ENCODE measurements at places on chromosomes 3 and 15.

GRCh38 chr3:17935222-17935621 lies 192.8 kb upstream of the TBC1D5 start:
- DNase-seq = no peak

DNA sequence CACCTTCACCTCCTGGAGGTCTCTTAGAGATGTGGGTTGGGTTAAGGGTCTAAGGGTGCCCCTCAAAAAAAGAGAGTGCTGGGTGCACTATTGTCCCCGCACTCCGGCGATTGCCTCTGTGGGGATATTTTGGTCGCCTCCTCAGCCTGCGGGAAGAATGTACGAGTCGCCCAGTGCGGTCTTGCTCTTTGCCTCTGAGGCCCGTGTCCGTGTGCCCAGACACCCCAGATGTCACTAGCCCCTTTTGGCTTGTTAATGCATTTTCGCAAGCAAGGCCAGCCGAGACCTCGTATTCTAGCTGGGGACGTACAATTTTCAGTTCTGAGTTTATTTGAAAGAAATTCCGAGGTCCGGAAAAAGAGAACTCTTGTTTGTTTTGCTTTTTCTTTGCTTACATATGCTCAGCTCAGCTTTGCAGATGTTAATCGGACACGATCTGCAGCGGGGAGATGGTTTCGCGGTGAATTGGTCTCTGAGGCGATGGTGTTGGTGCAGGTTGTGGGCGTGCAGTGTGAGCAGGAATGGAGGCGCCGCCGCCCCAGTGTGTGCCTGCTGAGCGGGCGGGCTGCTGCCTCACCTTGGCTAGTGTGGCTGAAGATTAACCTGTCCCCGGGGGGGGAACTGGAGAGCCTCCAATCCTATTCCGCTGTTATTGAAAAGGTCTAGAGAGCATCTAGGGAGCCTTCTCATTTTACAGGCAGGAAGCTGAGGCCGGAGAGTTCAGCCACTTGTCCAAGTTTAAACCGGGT lies 1.4 kb downstream of the ST6GAL1 start:
- DNase-seq = peak; percentile 39

DNA sequence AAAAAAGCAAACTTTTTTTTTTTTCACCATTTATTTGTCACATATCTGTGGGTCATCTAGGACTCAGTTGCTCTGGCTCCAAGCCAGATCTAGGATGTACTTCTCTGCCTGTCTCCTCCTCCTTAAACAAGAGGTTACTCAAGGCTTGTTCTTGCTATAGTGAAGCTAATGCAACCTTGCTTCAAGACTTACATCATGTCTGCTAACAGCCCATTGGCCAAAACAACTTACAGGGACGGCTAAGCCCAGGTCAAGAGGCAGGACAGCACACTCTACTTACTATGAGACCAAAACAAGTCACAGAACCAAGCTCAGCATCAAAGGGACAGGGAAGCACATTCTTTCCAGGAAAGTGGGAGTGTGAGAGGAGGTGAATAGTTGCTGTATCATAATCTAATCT lies 123.8 kb upstream of the BNIP2 start:
- DNase-seq = no peak

GRCh38 chr3:193743702-193744047 lies 150.7 kb downstream of the OPA1 start:
- no peak for DNase-seq

- DNase-seq = no peak
Observed at GRCh38 chr15:91465696-91466095, 365.6 kb downstream of the SV2B start.

DNA sequence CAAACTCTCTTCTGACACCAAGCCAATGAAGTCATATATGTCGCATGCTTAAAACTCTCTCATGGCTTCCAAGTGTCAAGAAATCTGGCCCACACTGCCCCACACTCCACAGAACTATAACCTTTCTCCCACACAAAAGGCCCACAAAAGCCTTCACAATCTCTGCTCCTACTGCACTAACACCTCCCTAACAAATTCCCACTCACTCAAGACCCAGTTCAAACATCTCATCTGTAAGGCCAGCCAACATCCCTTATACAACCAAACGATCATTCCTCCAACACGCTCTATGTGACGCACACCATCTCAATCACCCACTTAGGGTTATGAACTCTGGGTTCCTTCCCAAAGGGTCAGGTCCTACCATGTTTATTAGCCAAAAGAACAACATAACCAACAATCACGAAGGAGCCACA lies 13.5 kb downstream of the TBC1D2B start:
- no peak for DNase-seq

DNA sequence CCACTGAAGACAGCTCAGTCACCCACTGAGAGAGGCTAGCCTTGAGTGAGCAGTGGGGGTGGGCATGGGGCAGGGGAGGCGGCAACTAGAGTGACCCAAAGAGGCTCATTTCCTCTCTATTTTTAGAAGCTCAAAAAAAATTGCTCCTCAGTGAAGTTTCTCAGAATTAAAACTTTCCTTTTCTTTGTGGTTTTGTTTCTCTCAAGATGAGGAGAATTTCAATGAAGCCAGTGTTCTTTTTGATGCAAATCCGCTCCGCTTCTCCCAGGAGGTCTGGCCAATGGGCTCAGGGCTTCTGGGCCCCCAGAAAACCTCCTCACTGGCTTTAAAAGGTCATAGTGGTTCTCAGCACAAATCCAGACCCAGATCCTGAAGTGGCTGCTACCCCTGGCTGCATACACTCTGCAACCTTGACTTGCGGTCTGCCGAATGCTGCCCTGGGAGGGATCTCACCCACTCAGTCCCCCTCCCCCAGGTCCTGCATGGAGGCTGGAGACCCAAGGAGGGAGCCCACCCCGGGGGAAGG lies at the start of gene ACSBG1:
Gene ACSBG1, minus strand, starts transcription at position 51 of the 526 bp plus-strand sequence. CDS start 64 bp downstream, outside the sequence.
- no peak for DNase-seq

DNA sequence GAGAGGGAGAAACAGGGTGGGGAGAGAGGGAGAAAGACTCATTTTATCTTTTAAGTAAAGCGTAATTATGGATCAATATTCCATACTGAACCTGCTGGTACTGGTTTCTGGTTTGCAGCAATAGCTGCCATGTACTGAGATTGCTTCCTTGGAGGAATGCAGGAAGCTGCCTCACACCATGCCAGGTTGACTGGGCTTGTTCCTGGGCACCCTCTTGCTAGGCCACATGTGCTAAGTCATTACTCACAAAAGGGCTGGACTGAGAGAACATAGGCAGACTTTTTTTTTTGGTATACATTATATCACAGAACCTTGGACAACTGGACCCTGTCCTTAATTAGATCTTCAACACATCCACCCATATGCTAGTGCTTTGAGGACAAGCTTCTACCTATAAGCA lies 193.4 kb downstream of the ZNF621 start:
- no peak for DNase-seq

DNA sequence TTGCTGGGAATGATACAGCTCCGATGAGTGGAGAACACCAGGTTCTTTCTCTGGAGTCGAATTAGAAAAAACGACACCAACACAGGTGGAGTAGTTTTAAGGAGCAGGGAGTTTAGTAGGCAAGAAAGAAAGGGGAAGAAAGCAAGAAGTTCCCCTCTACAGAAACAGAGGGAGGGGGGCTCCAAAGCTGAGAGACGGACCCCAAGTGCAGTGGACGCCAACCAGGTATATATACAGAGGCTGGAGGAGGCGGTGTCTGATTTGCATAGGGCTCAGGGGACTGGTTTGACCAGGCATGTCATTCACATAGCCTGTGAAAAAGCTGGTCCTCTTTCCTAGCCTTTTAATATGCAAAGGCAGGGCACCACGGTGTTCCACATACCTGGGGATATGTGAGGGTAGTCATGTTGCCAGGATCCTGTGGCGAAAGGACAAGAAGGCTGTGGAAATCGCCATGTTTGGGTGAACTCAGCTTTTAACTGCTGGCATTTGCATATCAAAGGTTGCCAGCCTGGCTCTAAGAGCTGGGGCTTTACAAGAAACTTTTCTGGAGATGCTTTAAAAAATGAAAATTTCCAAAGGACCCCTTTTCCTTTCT lies 887.4 kb upstream of the EPHA6 start:
- no peak for DNase-seq

GRCh38 chr3:123445702-123446101 lies 3.2 kb downstream of the ADCY5 start:
- no peak for DNase-seq

DNA sequence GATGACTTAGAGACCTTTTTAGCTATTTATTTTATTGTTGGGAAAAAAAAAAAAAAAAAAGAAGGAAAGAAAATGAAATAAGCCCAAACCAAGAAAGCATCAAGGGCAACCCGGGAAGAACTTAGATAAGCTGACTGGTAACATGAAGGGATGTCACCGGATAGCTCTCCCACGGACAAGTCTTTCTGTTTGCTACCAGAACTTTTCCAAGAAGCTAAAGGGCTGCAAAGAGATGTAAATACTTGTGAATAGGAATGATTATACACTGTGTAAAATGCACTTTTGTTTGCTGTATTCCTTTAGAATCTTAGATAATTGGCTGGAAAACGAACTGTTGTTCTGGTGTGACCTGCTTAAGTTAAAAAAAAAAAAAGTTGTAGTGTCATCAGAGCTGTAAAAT lies 2.8 kb downstream of the FOXB1 start:
- DNase-seq = no peak

GRCh38 chr3:197428117-197428801 lies 127.5 kb downstream of the BDH1 start:
- no peak for DNase-seq

DNA sequence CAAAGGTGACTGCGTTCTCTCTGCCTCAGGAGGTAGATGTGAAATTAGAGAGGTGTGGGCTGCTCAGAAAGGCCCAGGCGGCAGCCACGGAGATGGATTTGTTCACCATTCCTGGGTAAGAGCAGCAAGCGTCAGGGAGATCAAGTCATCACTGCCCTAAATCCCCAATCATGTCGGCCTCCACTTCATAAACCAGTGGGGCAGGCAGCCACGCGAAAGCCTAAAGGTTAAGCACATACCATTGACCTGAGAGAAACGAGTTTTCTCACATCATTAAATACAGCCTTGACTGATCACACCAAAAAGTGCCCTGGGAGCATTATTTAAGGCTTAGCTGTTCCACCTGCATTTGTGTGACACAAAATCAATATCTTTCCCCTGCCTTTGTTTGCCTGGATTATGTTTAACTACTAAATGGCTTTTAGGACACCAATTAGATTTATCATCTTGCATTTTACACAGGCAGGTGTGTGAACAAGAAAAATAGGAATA lies 50.7 kb upstream of the FOXB1 start:
- no peak for DNase-seq

DNA sequence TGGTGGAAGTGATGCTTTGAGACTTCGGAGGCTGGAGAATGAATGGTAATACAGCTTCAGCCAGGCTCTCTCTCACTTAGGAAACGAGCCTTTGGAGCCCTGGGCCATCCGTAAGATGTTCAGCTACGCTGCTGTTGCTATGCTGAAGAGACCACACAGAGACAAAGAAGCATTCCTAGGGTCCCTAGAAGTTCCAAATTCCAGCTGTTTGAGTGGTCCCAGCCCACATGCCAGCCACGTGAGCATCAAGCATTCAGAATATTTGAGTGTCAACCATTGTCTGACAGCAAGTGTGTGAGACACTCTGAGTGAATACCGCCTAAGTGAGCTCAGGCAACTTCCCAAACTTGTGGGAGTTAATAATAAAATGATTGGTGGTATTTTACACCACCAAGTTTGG lies 212.9 kb downstream of the CD47 start:
- DNase-seq = no peak

DNA sequence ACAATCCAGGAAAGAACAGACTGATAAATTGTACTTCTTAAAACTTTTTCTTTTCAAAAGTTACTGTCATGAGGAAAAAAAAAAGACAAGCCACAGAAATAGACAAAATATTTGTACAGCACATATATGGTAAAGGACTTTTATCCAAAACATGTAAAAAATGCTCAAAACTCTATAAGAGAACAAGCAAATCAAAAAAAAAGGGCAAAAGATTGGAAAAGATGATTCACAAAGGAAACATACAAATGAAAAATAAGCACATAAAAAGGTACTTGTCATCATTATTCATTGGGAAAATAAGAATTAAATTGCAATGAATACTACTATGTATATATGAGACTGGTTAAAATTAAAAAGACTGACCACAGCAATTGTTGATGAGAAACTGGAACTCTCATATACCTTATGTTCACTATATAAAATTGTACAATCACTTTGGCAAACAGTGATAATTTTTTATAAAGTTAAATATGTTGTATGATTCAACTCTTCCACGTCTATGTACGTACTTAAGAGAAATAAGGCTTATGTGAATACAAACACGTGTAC lies 39.7 kb downstream of the DIPK2A start:
- no peak for DNase-seq

GRCh38 chr3:105473521-105474223 lies 107.0 kb downstream of the ALCAM start:
- no peak for DNase-seq

- DNase-seq = no peak
Observed at GRCh38 chr3:26592451-26592850, 30.1 kb upstream of the LRRC3B start.

DNA sequence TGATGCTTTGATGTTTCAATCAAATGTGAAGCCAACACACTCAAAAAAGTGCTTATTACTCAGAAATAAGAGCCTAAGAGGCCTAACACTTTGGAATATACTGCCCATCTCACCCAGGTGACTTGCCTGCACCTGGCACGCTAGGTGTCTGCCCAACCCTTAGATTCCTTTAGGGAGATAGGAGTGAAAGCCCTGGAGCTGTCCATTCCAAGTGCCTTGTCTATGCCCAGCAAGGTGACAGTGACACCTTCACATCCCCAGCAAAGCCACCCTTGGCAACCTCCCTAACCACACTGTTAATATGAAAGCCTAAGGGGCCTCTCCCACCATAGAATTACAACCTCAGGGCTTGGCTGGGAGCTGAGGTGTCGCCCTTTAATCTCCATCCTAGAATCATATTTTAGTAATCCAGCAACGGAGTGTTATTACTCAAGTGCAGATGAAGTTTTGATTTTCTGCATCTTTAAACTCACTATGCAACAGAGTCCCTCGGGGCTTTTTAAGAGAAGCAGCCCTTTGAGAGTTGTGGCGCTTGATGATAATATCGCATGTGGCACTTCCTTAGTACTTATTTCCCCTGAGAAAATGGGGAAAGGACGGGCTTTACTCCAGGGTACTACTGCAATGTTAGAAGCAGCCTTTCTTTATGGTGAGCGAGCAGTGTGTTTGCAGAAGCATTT lies 24.8 kb downstream of the ATP10A start:
- no peak for DNase-seq
